ENCODE measurements at places on chromosomes 1 and 21.

GRCh38 chr1:6080469-6080868 is 34.8 kb downstream of the KCNAB2 start:
- H3K27me3 ChIP-seq = no peaks in the 10 kb centered on the region
- H3K4me3 ChIP-seq = no peak overlapping the region
- H3K27ac ChIP-seq = no peak overlapping the region
- DNase-seq = no peak
- H3K4me1 ChIP-seq = peaks cover 31% of the 10 kb centered on the region

GRCh38 chr1:11898086-11898785 is 28.0 kb downstream of the KIAA2013 start:
- no peak for DNase-seq
- no peaks in the 10 kb centered on the region for H3K27me3 ChIP-seq
- no peaks in the 10 kb centered on the region for H3K36me3 ChIP-seq
- no peaks in the 10 kb centered on the region for H3K4me1 ChIP-seq

- H3K4me3 ChIP-seq = no peak overlapping the region
- H3K27ac ChIP-seq = no peak overlapping the region
- H3K4me1 ChIP-seq = peaks cover 16% of the 10 kb centered on the region
- H3K36me3 ChIP-seq = peaks cover 49% of the 10 kb centered on the region
- DNase-seq = no peak
- H3K27me3 ChIP-seq = no peaks in the 10 kb centered on the region
Observed at GRCh38 chr1:3850857-3851256, 6.2 kb downstream of the CEP104 start.

- DNase-seq = no peak
- H3K36me3 ChIP-seq = no peaks in the 10 kb centered on the region
- no peaks in the 10 kb centered on the region for H3K27me3 ChIP-seq
Observed at GRCh38 chr1:74464037-74464436, 48.4 kb downstream of the LRRC53 start.

DNA sequence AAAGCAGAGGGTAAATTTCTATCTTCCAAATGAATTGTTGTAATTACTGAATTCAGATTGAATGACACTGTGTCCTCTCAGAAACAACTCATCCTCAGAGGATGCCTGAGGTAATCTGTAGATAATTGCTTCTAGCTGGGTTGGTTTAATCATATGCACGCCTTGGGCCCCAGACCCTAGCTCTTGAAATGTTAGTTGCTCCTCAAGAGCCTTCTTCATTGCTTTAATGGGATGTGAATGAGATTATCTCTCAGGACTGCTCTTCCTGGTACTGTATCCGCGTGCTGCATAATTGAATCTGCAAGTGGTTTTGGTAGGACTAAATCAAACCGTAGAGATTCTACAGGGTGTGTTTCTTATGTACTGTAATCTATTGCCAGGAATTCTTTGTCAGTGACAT is 569.3 kb upstream of the NEGR1 start:
- H3K4me1 ChIP-seq = no peaks in the 10 kb centered on the region
- no peaks in the 10 kb centered on the region for H3K27me3 ChIP-seq
- H3K36me3 ChIP-seq = no peaks in the 10 kb centered on the region
- no peak overlapping the region for H3K4me3 ChIP-seq
- no peak overlapping the region for H3K27ac ChIP-seq

DNA sequence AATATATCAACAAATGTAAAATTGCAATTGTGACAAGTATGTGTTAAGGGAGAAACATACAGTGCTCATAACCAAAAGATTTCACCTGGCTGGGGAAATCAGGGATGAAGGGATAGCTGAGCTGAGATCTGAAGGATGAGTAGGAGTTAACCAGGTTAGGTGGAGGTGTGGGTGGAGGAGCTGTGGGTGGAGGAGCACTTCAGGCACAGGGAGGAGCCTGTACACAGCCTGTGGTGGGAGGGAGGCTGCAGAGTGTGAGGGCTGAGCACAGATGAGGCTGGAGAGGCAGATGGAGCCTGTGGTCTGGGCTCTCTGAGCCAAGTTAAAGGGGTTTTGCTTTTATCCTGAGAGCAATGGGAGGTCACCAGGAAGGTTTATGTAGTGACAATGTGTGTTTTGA is 111.9 kb downstream of the XCL2 start:
- no peak overlapping the region for H3K27ac ChIP-seq
- peaks cover 16% of the 10 kb centered on the region for H3K4me1 ChIP-seq
- H3K4me3 ChIP-seq = no peak overlapping the region
- H3K36me3 ChIP-seq = no peaks in the 10 kb centered on the region
- H3K27me3 ChIP-seq = no peaks in the 10 kb centered on the region

DNA sequence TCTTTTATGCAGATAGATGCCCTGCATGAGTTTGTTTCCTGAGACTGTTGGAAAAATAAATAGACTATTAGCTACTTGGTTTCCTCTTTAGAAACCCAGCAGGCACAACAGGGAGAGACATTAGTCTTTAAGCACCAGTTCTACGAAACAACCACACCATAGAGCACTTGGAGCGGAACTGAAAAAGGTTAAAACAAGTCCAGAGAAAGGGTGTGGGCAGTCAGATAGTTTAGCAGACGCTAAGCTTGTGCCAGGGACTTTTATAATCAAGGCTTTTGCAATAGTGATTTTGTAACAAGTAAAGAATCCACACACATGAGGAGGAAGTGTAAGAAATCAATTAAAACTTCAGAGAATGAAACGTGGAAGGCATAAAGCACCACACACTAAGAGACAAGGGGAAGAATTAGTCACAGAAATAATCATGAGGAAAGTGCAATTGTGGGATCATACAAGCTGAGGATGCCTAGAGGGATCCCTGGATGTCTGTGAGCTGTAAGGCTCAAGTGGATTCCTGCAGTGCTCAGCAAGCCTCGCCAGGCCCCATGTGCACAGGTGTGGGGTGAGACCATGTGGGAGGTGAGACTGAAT is 37.8 kb upstream of the TLR5 start:
- DNase-seq = no peak
- no peaks in the 10 kb centered on the region for H3K27me3 ChIP-seq
- peaks cover 23% of the 10 kb centered on the region for H3K4me1 ChIP-seq
- H3K36me3 ChIP-seq = no peaks in the 10 kb centered on the region
- no peak overlapping the region for H3K4me3 ChIP-seq
- H3K27ac ChIP-seq = peak overlapping the region; percentile 68

DNA sequence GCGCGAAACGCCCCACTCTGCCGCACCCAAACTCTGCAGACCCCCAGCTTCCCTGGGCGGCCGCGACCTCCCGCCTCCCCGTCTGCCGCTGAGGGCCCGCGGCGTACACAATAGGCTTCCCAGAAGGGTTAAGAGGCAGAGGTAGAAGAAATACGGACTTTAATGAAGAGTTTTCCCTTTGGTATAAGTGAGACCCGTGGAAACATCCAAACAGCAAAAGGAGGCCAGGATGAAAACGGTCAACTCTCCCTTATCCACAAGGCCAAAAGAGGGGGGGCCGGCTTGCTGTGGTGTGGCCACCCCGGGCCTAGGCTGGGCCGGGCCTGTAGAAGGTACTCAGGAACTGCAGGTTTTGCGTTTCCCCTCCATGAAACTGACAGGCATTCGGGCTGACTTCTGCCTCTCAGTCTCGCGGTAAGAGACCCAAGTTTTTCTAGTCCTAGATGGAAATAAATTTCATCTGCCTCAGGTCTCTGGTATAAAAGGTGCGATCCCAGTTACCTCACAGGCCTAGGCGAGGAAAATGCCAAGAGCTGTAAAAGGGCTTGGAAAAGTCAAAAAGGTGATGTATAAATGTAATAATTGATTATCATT is 671 bp upstream of the PYGO2 start:
- no peaks in the 10 kb centered on the region for H3K27me3 ChIP-seq
- no peak for DNase-seq
- peaks cover 40% of the 10 kb centered on the region for H3K4me1 ChIP-seq
- no peaks in the 10 kb centered on the region for H3K36me3 ChIP-seq
- H3K27ac ChIP-seq = peak overlapping the region; percentile 97
- peak overlapping the region; percentile 73 for H3K4me3 ChIP-seq

- H3K27ac ChIP-seq = no peak overlapping the region
- peaks cover 27% of the 10 kb centered on the region for H3K4me1 ChIP-seq
- DNase-seq = no peak
- H3K36me3 ChIP-seq = peaks cover 6% of the 10 kb centered on the region
Observed at GRCh38 chr1:108897865-108898720, 21.3 kb downstream of the GPSM2 start.
